Inflammatory macrophage (primary cell): ENCODE measurements at places on chromosomes 2 and 18.

GRCh38 chr2:15890936-15891905 is 49.1 kb upstream of the MYCN start:
- DNase-seq = no peak

GRCh38 chr2:96074156-96074555 is 39.4 kb upstream of the GPAT2 start:
- DNase-seq = no peak

- DNase-seq = peak; percentile 79
These were observed 12.8 kb downstream of the SLC30A3 start for GRCh38 chr2:27249891-27250651.

- DNase-seq = no peak
These were observed 535.2 kb downstream of the GALR1 start for GRCh38 chr18:77784759-77785379.

- no peak for DNase-seq
These were observed 86.3 kb upstream of the LGALSL start for GRCh38 chr2:64367444-64368232.

DNA sequence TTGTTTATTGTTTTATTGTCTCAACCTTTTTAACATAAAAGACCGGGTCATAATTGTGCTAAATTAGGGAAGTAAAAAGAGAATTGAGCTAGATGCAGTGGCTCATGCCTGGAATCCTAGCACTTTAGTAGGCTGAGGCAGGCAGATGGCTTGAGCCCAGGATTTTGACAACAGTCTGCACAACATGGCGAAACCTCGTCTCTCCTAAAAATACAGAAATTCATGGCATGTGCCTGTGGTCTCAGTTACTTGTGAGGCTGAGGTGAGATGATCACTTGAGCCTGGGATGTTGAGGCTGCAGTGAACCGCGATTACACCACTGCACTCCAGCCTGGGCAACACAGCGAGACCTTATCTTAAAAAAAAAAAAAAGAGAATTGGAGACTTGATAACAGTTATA is 104.2 kb upstream of the TTC27 start:
- DNase-seq = no peak

DNA sequence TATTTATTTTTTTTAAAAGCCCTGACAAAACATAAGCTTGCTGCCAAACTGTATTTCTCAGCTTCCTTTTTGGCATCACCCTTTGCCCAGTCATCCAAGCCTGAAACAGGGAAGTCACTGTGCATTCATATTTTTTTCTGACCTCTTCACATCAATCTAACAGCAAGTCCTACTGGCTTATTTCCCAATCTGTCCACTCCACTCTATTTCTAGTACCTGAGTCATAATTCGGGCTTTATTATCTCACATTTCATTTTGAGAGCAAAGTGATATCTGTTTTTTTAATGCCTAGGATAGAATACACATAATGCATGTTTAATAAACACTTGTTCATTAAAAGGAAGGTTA is 5.1 kb downstream of the HNMT start:
- peak; percentile 91 for DNase-seq

DNA sequence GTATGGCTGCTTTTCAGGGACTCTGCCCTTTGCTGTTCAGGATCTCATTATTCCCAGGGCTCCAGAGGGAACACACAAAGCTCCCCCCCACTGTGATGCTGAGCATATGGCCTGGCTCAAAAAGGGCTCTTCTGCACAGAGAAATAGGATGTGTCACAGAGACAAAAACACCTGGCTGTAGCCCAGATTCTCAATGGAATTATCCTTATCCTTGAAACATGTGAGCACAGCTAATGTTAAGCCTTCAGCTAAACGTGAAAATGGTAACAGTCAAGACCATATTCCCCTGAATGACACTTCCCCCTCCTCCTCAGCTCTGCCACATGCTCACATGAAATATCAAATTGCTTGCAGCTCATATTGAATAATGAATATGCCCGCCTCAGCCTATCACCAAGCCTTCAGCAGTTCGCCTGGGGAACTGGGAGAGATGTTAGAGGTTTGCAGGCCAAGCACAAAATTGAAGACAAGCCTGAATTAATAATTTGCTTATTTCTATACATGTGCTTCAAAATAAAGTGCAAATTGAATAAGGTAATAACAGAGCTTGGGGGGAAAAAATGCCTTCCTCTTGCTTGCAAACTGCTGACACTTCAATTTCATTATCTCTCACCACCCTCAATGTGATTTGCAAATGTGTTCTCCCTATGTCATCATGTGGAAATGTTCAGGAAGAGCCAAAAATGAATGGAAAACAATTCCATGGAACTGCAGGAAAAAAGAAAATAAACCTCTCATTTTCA is 181.0 kb upstream of the HNRNPA3 start:
- DNase-seq = no peak

GRCh38 chr18:50089702-50090101 is 105.2 kb downstream of the MYO5B start:
- no peak for DNase-seq

- no peak for DNase-seq
These were observed 35.0 kb downstream of the TTC32 start for GRCh38 chr2:19866771-19867170.

GRCh38 chr2:191836853-191837769 is 9.8 kb downstream of the CAVIN2 start:
- no peak for DNase-seq

- no peak for DNase-seq
These were observed 85.0 kb upstream of the PPP1CB start for GRCh38 chr2:28666496-28667184.

DNA sequence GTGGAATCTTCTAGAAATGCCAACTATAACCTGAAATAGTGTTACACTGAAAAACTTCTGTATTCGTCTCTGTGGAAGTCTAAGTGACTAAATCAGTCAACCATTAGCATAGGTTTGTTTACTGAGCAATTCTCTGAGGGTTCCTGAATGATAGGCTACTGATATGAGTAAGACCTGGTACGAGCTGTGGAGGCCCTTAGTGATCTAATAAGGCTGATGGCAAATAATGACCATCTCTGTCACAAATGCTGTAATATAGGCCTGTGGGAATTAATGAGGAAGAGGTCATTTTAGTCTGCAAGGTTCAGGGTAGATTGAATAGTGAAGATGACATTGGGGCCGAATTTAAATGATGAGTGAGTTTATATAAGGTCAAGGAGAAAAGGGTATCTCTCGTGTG is 82.5 kb downstream of the MGAT5 start:
- DNase-seq = no peak

GRCh38 chr2:227163485-227163997 is 464 bp downstream of the COL4A4 start:
- no peak for DNase-seq

DNA sequence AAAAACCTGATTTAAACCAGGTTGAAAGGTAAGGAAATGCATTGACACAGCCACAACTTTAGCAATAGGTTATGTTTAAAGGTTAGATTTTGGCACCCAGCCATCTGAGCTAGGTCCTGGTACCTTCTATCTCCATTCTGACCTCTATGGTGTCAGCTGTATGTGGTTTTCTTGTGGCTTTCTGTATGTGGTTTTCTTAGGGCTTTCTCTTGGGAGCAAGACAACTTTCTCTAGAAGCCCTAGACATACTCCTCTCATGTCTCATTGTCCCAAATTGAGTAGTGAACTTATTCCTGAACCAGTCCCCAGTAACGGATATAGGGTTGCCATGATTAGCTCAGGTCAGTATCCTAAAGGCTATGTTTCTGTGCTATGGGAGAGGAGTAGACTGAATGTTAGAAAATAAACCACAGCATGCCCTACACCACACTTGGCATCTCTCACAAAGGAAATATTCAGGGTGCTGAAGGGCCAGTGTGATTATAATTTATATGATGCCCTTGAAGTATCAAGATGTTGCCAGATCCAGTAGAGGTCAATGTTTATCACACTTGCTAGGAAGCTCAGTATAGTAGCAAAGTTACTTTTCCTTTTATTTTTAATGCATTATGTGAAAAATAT is 176.1 kb downstream of the CAPN13 start:
- DNase-seq = no peak

GRCh38 chr2:146128216-146128615 is 1608.3 kb upstream of the ZEB2 start:
- no peak for DNase-seq

DNA sequence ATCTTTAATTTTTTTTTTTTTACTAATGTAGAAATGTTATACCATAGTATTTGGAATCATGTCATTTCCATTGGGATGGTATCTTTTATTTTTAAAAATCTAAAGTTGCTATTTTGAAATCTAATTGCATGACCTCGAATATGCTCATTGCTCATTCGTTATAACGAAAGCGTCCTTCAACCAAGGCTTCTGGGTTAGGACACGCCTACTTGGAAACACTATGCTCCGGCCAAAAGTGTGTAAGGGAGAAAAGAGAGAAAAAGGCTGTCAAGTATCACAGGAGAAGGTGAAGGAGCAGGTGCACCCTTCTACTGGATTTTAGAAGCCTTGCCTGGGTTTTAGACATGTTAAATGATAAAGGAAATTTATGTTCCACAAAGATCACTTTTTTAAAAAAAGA is 465.9 kb upstream of the ID2 start:
- no peak for DNase-seq

DNA sequence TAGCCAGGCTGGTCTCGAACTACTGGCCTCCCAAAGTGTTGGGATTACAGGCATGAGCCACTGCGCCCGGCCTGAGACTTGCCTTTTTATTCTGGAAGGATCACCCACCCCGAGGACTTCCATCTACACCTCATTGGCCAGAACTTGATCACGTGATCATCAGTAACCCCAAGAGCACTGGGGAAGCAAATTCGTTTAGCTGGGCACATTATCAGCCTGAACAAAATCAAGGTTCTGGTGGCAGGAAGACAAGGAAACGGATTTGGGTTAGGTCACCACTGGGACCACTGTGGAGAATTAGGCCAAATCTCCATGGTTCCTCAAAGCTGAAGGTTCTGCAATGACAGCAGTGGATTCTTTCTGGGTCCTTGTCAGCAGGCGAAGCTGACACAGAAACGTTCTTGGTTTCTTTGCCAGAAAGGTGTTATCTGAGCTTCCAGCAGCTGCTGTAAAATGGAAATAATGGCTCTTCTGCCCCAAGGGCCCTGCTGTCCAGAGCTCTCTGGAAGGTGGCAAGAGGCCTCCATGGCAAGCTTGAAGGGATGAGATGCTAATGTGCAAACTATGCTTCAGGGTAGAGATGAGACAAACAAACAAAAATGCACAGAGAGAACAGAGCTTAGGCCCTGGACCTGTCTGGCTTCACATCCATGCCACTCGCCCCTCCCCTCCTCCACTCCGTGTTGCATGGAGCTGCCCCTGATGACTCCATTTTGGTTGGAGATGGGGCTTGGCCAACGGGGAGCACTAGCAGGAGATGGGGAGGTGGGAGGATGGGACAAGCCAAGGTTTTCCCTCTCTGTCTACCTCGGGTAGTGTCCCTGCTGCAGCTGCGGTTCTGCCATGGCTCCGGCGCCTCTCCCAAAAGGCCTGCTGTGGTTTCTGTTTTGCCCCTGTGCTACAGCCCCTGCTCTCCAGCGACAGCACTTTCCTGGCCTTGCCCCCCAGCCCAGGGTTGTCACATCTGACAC is 28.4 kb downstream of the TMEM177 start:
- DNase-seq = no peak

- DNase-seq = no peak
These were observed 1074.2 kb upstream of the ZEB2 start for GRCh38 chr2:145593991-145594614.

DNA sequence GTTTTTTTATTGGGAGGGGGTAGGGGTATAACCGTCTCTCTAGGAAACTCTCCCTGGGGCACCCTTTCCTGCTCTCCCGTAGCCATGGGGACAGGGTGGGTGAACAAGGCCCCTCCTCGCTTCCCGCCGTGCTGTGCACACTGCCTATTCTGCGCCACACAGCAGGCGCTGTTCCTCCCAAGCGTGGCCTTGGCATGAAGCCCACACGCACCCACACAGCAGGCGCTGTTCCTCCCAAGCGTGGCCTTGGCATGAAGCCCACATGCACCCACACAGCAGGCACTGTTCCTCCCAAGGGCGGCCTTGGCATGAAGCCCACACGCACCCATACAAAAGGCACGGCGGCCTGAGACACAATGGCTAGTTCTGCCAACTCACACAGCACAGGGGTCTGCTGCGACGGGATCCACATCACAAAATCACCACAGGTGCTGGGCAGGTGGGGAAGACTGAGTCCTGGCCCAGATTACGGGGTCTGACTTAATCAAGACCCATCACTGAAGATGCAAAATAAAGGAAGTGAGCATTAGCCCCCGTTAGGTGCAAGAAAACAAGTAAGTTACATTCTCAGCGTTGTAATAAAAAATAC is 46.6 kb upstream of the TPO start:
- DNase-seq = peak; percentile 66

GRCh38 chr18:39596221-39596620 is 2030.6 kb upstream of the CELF4 start:
- no peak for DNase-seq

GRCh38 chr2:68438455-68439303 is 28.4 kb downstream of the FBXO48 start:
- peak; percentile 72 for DNase-seq

GRCh38 chr2:187017438-187017837 is 168.5 kb upstream of the ZSWIM2 start:
- DNase-seq = no peak

GRCh38 chr2:137964066-137964858 is at the start of gene HNMT:
Gene HNMT (plus strand): TSS chr2:137964473. CDS start chr2:137964492, 19 bp downstream.
- peak; percentile 53 for DNase-seq

DNA sequence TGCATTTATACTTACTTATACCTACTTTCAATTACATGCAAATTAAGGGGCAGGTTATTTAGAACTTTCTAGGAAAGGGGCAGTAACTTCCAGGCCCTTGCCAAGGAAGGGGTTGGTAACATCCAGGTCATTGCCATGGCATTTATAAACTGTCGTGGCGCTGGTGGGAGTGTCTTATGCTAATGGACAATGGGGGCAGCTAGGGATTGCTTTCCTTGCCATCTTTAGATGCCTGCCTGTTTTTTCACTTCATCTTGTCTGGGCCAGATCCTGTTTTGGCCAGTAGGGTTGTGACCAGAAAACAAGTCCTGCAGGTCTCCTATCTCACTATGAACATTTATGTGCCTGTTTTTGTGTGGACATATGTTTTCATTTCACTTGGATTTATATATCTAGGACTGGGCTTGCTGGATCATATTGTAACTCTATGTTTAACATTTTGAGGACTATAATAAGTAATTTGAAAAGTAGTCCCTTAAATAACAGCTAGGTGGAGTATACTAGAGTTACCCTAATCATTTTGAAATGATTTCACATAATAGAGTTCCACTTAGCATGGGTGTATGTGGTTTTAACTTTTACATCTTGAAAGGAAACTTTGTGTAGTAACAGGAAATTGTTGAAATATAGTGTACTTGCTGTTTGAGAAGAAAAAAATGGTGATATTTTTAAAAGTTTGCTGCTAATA is 56.1 kb downstream of the LCLAT1 start:
- DNase-seq = no peak

- DNase-seq = peak; percentile 46
These were observed 1.7 kb downstream of the SEPTIN2 start for GRCh38 chr2:241317391-241317790.

GRCh38 chr2:188784269-188784762 is 189.9 kb upstream of the COL3A1 start:
- DNase-seq = no peak

- no peak for DNase-seq
These were observed 9.4 kb downstream of the FBLN7 start for GRCh38 chr2:112147382-112148168.

GRCh38 chr2:48089644-48090043 is 183.3 kb upstream of the FBXO11 start:
- no peak for DNase-seq
